ENCODE measurements at places on chromosomes 7 and 10. TPM values are rescaled to one million over a fixed set of nuclear protein-coding genes. Genes with fewer than 3 reads are reported as not detected.

ANXA8L1 gene
- total RNA-seq: not detected

WIPF3 gene
- total RNA-seq: 11.6 TPM

LIPK gene
- total RNA-seq: not detected

SPDYE17 gene
- total RNA-seq: not detected

WEE2 gene
- not detected for total RNA-seq

ADGRA1 gene
- total RNA-seq: 0.19 TPM

ZNF485 gene
- 1.7 TPM for total RNA-seq

ASB10 gene
- total RNA-seq: 17.3 TPM

LAMB4 gene
- total RNA-seq: 0.05 TPM

ZDHHC16 gene
- total RNA-seq: 25.5 TPM

CAV1 gene
- total RNA-seq: 311 TPM

ANLN gene
- total RNA-seq: 0.57 TPM

GRCh38 chr7:138776166-138776833 is 21.5 kb upstream of the TMEM213 start:
- DNase-seq: no peak

DNA sequence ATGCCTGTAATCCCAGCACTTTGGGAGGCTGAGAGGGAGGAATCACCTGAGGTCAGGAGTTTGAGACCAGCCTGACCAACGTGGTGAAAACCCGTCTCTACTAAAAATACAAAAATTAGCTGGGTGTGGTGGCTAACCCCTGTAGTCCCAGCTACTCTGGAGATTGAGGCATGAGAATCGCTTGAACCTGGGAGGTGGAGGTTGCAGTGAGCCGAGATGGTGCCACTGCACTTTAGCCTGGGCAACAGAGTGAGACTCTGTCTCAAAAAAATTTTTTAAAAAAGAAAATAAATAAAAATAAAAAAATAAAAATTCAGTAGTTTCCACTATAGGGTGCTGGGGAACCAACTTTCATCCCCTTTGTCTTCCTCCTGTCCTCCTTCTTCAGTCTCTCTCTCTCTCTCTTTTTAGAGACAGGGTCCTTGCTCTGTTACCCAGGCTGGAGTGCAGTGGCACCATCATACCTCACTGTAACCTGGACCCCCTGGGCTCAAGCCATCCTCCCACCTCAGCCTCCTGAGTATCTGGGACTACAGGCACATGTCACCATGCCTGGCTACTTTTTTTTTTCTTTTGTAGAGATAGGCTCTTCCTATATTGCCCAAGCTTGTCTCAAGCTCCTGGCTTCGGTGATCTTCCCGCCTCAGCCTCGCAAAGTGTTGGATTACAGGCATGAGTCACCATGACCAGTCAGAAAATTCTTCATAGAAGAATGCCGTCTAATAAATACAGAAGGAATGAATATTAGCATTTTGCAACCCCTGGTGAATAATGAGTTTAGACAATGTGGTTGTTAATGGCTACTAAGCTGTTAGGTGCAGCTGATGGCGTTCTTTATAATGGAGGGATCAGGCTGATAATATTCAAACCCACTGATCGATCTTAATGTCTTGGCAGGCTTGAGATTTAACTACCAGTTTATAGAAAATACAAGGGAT is 20.6 kb downstream of the RBM20 start:
- DNase-seq: no peak

- no peak for DNase-seq
These were observed 170.6 kb downstream of the FZD1 start for GRCh38 chr7:91434836-91435235.

DNA sequence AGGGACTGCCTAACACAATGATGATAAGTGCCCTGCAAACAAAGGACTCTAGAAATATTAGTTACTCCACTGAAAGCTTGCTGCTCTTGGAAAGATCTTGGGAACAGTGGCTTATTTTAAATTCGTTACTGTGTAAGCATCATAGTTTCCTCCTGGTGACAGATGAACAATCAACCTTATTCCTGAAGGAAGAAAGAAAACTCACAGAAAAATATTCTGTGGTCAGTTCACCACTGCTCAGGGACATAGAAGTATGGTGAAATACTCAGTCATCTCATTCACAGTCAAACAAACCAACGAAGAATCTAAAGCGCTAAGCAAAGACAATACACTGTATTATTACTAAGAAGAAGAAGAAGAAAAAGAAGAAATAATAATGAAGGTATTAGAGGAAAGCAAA is 27.8 kb downstream of the MKX start:
- no peak for DNase-seq

- DNase-seq: no peak
These were observed 426.6 kb downstream of the DNAJB6 start for GRCh38 chr7:157763279-157764000.

GRCh38 chr7:103689255-103689654 is 243.2 kb upstream of the SLC26A5 start:
- no peak for DNase-seq

- DNase-seq: no peak
These were observed 82.3 kb upstream of the GPR26 start for GRCh38 chr10:123583639-123584418.

GRCh38 chr7:76238326-76238725 is 36.6 kb downstream of the SRRM3 start:
- no peak for DNase-seq

DNA sequence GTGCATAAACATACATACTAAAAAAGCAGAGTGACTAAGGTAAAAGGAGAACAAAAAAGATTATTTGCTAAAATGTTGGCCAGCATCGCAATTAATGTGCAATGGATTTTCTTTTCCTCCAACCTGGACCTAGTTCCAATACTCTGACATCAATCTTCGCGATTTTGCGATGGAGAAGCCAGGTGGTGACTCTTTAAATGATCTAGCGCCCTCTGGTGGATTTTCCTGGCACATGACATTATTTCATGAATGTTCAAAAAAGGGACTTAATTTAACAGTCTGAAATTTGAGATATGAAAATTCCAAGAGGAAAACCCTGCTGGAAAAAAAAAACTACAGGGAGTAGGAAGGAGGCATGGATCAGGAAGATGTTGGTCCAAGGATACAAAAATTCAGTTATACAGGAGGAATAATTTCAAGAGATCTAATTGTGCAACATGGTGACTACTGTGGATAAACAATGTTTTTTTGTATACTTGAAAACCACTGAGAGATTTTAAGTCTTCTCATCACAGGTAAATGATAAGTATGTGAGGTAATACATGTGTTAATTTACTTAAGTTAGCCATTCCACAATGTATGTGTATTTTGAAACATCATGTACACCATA is 4.3 kb upstream of the KCNMA1 start:
- DNase-seq: no peak

GRCh38 chr10:97185326-97186058 is at the start of gene SLIT1:
TSS of gene SLIT1 (minus strand) at chr10:97185959. CDS start at chr10:97185674, 285 bp downstream.
- no peak for DNase-seq

DNA sequence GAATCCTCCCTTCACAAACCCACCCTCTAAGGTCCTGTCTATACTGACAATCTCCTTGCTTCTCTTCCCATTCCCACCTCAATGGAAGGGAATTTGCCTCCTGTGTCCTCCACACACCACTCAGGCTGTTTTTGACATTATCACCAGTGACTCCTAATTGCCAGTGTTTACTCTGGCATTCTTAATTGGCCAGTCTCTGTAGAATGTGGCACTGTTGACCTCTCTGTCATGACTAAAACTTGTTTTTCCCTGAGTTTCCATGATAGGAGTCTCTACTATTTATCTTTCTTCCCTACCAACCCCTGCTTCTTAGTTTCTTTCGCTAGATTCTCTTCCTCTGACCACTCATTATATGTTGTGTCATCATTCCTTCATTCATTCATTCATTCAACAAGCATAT is 12.1 kb downstream of the SLC16A12 start:
- no peak for DNase-seq

DNA sequence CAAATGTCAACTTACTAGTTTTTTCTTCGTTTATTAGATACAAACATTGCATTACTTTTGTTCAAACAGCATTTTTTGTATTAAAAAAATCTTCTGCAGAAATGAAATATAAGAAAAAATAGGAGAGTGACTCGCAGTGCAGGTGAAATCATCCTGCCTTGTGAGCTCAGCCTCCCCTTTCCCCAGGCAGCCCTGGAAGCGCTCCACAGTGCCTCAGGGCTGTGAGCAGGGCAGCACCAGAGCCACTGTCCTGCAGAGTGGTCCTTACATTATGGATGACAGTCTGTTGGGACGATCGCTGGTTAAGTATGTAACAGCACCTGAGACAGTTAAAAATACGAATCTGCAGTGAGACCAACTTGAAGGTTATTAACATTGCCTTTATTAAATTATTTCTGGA is 695.4 kb upstream of the POM121L12 start:
- no peak for DNase-seq

DNA sequence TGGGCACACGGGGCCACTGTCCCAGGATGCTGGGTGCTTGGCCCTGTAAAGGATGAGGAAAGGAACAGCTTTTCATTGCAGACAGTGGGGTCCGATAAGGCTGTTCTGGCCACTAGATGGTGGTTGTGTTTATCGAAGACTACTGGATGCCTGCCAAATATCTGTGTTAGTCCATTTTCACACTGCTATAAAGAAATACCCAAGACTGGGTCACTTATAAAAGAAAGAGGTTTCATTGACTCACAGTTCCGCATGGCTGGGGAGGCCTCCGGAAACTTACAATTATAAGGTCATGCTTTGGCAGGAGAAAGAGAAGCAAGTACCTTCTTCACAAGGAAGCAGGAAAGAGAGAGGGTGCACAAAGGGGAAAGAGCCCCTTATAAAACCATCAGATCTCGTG is 32.2 kb upstream of the GARS1 start:
- DNase-seq: no peak

DNA sequence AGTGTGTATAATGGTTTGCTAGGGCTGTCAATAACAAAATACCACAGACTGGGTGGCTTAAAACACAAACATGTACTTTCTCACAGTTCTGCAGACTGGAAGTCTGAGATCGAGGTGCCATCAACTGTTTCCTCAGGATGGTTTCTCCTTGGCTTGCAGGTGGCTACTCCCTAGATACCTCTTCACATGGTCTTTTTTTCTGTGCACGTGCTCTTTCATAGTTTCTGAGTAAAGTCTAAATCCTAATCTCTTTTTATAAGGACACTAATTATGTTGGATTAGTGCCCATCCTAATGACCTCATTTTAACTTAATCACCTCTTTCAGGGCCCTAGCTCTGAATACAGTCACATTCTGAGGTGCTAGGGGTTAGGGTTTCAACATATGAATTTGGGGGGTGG is 65.9 kb downstream of the AMPH start:
- DNase-seq: no peak

DNA sequence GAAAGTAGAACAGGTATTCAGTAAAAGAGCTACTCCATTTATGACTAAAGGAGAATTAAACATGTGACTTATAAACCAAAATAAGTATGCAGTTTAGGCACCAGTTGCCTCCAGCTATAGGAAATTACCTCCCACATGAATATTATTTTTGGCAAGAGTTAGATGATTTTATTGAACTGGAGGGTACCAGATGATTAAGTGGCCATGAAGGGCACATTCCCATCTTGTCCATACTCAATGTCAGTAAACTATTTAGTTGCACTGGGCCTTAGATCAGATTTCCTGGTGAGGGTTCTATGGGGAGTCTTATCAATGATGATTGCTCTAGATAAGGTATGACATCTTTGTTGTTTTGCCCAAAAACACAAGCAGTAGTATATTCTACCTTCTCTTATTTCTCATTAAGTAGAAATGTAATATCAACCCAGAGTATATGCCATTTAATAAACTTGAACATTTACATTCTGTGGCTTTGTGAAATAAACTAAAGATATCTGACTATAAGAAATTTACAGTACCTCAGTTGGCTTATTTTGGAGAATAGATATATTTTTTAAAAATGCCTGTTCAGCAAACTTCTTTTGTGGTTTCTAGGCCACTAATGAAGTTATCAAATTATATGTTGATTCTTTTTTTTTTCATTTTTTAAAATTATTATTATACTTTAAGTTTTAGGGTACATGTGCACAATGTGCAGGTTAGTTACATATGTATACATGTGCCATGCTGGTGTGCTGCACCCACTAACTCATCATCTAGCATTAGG is 145.3 kb downstream of the SEMA3A start:
- DNase-seq: no peak

- DNase-seq: no peak
These were observed 58.6 kb downstream of the PDGFA start for GRCh38 chr7:461117-461452.

DNA sequence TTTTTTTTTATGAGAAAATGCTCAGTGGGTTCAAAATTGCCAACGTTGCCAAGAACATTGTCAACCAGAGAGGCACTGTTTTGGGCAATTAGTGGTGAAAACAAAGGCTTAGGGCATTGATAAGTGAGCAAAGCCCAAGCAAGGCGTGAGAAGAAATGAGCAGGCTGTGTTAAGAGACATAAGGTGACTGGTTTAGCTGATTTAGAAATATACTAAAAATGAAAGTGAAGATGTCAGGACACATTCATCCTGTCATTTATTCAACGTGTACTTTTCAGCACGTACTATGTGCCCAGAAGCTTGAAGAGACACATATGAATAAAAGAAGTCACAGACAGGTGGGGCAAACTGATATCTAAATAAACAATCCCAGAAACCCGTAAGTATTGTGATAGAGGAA is 31.8 kb downstream of the AOAH start:
- no peak for DNase-seq

GRCh38 chr7:129471402-129471827 is 30.9 kb upstream of the SMKR1 start:
- no peak for DNase-seq

- no peak for DNase-seq
These were observed 137.4 kb downstream of the MDFIC start for GRCh38 chr7:115059321-115059720.

- no peak for DNase-seq
These were observed 55.6 kb downstream of the GOLGA7B start for GRCh38 chr10:97905276-97905675.

GRCh38 chr7:137636376-137636775 is 210.4 kb downstream of the DGKI start:
- no peak for DNase-seq

DNA sequence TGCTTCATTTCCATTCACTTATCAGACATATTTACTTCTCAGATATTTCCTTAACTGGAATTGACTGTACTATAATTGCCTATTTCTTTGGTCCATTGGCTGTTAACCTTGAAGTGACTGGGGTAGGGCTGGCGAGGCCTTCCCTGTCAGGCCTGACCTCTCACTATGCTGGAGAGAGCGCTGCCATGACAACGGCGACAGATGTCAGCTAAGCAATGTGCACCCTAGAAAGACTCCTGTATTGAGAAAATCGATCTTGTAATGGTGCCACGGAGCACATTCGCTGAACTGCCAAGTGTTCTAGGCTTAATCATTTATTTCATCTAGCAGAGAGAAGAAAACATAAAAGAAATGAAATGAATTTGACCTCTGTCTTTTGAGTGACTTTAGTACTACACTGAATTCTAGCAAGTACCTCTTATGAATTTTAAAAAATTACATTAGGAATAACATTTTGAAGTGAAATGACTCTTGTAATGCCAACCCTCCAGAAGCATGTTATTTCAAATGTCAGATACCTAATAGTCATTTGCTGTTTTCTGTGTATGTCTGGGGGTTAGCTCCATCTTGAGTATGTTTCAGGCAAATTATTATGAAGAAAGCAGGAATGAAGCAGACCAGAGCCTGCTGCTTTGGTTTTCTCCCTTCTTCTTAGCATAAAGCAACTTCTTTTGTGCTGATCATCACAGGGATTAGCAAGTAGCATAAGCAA is 148.0 kb downstream of the SNX10 start:
- no peak for DNase-seq

GRCh38 chr10:119352042-119352441 is 144.7 kb downstream of the GRK5 start:
- no peak for DNase-seq
